ENCODE measurements at places on chromosomes 7 and 10.

DNA sequence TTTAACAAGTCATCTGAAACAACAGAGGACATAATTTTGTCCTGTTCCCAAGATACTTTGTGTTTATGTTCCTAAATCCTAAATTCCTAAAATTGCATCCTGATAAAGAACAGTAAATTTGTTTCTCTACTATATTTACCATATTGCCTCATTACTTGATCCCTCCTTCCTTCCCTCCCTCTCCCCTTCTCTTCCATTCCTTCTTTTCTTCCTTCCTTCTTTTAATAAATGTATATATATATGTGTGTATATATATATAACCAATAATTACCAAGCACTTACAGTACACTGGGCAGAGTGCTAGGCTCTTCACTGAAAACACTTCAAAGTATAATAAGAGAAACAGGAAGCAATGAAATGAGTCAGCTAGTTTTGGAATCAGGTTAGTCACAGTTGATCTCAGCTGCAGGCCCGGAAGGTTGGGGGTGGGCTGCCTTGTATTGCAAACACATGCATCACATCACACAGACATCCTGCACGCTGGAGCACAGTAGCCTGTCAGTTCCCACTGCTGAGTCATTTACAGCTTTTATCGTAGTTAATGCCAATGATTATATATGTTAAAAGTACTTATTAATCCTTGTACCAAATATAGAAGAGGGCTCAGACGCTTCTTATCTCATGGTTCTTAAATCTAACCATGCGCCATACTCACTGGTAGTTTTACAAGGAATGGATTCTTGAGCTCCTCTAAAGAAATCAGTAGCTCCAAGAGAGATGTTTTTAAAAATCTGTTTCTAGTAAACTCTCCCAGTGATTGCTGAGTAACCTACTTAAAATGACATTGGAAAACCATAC, 551.7 kb downstream of the GRM8 start:
- DNase-seq: peak; percentile 88

- DNase-seq: no peak
These were observed 160.0 kb downstream of the HDAC9 start for GRCh38 chr7:18655506-18655905.

DNA sequence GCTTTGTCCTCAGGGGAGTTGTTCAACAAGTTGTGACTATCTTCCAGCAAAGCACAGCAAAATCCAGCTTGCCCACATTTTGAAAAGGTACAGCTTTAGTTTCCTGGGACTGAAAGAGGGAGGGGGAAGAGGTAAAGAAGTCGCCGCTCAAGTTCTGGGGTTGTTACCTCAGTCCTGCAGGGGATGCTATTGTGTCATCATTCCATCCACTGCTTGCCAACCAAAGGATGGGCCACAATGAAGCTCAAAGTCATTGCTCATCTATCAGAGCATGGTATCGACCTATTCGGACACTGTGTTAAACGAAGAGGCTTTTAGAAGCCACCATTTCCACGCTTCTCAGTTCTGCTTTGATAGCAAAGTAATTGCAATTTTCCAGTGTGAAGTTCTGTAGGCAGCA, 34.3 kb downstream of the NPY start:
- no peak for DNase-seq

GRCh38 chr7:24883622-24884013, 96.4 kb downstream of the OSBPL3 start:
- no peak for DNase-seq

DNA sequence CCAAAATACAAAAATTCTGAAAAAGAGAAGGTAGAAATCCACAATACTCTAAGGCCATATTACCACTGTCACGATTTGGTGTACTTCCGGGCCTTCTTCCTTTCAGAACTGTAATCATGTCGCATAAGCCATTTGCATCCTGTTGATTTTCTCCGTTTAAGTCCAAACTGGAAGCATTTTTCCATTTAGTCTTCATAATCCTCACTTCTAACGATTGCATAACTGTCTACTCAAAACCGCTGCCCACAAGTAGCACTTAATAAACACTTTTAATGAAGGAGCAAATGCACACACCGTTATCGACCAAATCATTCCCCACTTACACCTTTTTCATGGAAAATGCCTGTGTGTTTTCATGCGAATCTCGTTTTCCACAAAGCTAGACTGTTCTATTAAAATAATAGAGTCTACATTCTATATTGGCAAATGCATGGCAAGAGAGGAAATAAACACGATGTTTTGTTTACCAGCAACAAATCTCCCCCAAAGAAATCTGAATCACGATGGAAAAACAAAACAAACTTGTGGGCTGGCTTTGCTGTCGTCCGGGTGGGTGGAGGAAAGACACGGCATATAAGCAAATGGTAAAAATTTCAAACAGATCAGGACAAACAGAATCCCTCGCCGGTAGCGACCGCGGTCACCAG, 1.0 kb downstream of the ATE1 start:
- peak; percentile 33 for DNase-seq

DNA sequence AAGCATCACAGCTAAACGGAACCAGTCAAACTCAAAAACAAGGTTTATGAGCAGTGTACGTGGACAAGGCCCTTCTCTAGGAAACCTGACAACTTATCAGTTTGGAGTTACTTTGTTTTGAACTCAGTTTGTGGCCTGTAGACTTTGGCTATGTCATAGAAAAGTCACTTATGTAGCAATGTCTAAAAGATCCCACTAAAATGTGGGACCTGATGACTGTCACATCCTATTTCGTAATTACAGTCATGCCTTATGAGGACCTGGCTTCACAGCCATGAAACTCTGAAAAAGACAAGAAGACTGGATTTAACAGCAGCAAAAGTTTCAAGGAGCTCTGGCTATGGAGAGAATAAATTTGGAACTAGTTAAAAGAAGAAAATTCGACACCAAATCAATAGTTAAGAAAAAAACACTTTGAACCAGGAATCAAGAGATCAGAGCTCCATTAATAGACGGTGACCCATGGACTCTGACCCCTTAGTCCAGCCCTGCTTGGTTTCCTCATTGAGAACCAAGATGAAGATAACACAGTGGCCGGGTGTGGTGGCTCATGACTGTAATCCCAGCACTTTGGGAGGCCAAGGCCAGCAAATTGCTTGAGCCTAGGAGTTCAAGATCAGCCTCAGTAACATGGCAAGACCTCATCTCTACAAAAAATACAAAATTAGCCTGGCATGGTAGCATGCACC, 204.3 kb downstream of the SFMBT2 start:
- DNase-seq: no peak

DNA sequence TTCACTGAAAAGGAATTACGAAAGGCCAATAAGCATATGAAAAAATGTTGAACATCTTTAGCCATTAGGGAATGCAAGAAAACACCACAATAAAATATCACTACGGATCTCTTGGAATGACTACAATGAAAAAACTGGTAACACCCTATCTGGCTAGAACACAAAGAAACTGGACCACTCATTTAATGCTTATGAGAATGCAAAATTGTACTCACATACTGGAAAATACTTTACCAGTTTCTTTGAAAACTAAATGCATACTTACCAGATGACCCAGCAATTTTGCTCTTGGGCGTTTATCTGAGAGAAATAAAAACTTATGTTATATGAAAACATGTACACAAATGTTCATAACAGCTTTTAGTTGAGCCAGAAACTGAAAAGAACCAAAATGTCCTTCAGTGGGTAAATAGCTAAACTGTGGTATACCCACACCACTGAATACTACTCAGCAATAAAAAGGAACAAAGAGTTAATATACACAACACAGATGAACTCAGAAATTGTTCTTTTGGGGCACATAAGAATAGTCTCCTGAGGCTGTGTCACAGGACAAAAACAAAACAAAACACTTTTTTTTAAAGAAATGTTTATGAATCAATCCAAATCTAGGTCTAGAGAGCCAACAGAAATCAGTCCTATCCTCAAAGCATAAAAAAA, 23.5 kb downstream of the CNOT4 start:
- peak; percentile 60 for DNase-seq

DNA sequence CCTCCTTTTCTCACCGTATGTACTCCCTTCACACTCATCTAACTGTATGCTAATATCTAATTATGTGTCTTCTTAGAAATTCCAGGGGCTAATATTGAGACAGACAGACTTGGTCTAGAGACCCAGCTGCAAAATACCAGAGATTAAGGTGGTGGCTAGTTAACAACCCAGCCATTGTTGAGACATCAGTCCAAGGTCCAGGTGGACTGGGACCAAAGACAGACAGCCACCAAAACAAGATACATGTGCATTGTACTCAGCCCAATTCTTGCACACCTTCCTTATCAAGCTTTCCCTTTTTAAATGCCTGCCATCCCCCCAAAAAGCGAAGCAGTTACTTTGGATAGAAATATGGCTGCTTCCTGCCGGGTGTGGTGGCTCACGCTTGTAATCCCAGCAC, 43.3 kb upstream of the LRRN3 start:
- no peak for DNase-seq

DNA sequence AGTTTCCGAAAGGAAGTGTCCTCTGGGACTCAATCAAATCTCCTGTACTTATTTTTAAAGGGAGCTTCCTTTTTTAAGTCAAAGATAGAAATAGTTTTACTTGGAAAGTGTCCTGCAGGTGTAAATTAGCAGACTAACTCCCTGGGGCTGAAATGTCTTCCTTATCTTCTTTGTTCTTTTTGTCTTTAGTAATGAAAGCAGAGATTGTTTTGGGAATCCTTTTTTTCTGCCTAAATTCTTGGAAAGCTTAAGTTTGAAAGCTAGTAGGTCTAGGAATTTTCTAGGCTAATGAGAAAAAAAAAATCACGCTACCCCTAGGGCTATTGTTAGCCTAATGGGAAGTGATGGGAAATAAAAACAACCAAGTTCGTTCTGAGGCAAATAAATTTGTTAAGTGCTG, 139.1 kb upstream of the CSTF2T start:
- DNase-seq: no peak

DNA sequence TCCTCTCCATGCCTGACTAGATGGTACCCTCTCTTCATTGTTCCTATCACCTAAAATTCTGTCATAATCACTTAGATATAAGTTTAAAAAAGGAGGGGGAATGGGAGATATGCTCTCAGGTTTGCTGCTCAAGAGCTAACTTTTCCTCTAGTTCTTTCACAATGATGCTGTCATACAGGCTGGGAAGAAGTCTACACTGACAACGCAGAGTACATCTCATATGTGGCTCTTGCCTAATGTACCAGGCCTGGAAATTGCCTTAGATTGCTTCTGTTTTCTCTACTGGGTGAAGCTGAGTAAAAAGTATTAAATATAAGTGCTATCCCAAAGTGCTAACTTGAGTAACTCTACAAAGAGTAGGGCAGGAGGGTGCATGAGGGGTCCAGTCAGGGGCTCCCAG, 43.8 kb upstream of the BET1 start:
- DNase-seq: no peak

DNA sequence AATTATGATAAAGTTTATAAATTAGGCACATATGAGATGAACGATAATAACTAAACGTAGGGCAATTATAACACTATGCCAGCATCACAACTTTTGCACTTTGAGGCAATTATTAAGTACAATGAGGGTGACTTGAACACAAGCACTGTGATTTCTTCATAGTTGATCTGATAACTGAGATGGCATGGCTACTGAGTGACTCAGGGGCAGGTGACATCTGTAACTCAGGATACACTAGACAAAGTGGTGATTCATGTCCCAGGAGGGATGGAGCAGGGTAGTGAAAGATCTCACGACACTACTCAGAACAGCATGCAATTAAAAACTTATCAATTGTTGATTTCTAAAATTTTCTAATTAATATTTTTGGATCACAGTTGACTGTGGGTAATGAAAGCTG, 98.3 kb upstream of the ARHGAP21 start:
- DNase-seq: peak; percentile 30

DNA sequence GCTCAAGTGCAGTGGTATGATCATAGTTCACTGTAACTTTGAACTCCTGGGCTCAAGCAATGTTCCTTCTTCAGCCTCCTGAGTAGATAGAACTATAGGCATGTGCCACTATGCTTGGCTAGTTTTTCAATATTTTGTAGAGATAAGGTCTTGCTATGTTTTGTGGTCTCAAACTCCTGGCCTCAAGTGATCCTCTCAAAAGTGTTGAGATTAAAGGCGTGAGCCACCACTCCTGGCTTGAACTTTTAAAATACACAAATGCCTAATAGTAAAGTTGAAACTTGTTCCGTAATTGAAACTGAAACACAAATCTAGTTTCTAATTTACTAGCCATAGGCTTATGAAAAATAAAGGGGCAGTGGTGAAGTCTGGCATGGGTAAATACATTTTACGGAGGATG, 65.7 kb downstream of the AP3M1 start:
- DNase-seq: no peak

DNA sequence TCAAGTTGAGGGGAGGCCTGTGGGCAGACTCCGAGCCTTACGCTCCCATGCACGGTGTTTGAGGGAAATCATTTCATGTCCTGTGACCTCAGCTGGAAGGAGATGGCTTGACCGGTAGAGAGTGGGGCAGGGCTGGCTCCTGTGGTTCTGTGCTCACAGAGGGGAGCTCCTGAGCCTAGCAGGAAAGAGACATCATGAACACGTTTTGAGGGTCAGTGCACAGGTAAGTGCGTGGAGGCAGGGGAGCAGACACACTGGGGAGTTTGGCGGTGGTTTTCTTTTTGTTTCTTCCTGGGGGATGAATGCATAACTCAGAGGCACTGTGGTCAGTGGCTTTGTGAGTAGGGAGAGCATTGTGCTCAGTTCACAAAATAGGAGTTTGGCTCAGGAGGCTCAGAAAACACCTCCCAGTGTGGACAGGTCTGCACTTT, 22.5 kb downstream of the ADCY1 start:
- DNase-seq: no peak

DNA sequence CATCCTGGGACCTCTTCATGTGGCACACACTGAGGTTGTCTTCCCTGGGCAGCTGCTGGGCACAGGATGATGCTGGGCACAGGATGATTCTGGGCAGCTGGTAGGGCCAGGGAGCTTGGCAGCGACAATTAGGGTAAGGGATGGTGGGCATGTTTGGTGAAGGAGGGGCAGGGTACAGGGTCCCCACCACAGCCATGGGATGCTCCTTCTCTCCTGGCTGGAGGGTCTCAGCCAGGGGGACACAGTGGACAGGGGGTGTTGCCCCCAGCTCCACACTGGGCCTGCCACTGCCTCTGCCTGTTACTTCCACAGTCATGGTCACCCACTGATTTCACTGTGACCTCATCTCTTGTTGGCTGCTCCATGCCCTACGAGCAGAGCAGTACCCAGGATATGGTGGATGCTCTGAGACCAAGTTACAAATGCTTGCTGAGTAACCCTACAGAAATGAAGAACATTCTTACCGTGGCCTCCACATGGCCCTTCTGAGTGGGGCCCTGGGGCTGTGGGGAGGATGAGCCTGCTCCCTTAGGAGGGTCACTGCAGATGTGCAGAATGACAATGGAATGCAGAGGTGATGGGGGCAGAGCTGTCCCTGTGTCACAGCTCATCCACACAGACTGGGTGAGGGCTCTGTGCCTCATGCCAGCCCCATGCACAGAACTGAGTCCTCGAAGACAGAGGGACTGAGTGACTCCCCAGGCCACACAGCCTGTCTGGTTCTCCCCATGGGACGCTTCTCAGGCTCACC, 28.4 kb upstream of the RET start:
- peak; percentile 87 for DNase-seq

GRCh38 chr7:40700653-40701421, 566.0 kb downstream of the SUGCT start:
- peak; percentile 36 for DNase-seq

DNA sequence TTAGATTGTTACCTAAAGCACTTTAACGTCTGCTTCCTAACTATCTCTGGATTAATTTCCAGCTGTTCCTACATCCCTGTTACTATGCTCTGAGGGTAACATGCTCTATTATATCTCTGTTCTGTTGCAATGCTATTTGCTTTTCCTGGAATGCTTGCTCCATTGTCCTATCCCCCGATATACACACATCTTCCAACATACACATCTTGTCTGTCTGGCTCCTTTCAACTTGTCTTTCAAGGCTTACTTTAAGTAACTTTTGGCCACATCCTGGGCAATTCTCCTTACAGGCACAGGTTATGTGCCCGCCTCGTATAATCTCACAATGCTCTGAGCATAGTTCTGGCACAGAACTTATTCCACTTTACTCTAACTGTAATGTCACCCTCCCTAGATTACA, 96.2 kb downstream of the CDK6 start:
- DNase-seq: no peak

All from EL (cell line).